Left lobe of liver (tissue), 2 donors: ENCODE measurements at places on chromosomes 3 and 15. TPM values are rescaled to one million over a fixed set of nuclear protein-coding genes. Genes with fewer than 3 reads are reported as not detected.
A peak's percentile ranks its signal among the peaks of the same experiment; 100 is the strongest.

- no peak for DNase-seq
Observed at GRCh38 chr15:63046917-63047760, 4.6 kb downstream of the TPM1 start.

GRCh38 chr3:106341087-106341486, 472.3 kb upstream of the CBLB start:
- no peak for DNase-seq

- peak; percentile 68 for DNase-seq
Observed at GRCh38 chr3:139111392-139112229, 66.9 kb upstream of the PRR23C start.

- peak; percentile 74 for DNase-seq
Observed at GRCh38 chr15:66701422-66702034, 508 bp upstream of the SMAD6 start.

The ZDHHC19 gene
- 1.3 TPM for total RNA-seq

The DUOXA1 gene
- not detected for total RNA-seq

The HEMK1 gene
- 16.8 TPM for total RNA-seq

The ACAN gene
- not detected for total RNA-seq

The KY gene
- total RNA-seq: not detected

The HHLA2 gene
- total RNA-seq: not detected

The ZBED2 gene
- 0.20 TPM for total RNA-seq

The C2CD4A gene
- 0.50 TPM for total RNA-seq

The ITIH4 gene
- 4,358 TPM for total RNA-seq

The ARHGEF26 gene
- total RNA-seq: 26.3 TPM
